ENCODE measurements at places on chromosomes 6 and 20.
A peak's percentile ranks its signal among the peaks of the same experiment; 100 is the strongest.

- DNase-seq: no peak
Measured at GRCh38 chr6:11212664-11213063, 19.8 kb downstream of the NEDD9 start.

DNA sequence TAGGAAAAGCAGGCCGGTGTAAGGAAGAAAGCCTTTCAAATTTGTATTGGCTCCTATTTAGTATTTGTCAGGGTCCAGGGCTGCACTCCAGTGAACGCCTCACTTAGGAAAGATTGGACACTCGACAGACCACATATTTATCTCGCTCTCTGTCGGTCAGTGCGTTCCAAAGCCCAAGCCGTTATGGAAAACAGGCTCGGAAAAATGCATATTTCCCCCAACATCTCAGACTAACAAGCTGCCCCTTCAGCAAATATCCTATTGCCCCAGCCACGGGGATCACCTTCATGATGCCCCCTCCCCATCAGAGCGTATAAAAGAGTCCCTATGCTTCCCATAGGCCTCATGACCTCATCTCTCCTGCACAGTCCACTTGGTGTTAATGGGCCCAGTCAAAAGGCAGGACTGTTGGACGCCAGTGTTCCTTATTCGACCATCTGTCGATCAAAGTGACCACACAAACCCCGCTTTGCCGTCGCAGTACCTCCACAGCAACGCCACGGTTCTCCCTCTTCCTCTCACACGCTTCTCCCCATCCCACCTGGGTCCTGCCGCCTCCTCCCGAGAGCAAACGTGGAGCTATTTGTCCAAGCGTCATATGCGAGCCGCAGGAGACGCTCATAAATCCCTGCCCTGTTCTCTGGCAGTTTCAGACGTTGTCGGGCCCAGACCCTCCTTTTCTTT lies 63.3 kb downstream of the NPEPL1 start:
- no peak for DNase-seq

DNA sequence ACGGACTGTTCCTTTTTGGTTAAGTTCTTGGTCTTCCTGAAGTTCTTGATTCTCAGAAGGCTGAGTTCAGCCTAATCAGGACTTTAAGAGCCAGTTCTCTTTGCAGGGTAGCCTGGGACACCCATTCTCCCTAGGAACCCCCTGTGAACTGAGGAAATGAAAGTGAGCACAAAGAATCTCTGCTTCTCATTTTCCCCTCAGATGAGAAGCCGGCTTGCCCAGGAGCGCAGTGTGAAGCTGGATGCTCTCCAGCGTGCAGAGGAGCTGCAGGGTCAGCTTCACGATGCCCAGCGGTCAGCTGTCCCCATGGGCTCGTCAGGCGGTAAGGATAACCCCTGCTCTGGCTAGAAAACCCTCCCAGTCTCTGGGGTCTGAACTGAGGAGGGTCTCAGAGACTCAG lies 34.0 kb downstream of the CD164 start:
- no peak for DNase-seq

DNA sequence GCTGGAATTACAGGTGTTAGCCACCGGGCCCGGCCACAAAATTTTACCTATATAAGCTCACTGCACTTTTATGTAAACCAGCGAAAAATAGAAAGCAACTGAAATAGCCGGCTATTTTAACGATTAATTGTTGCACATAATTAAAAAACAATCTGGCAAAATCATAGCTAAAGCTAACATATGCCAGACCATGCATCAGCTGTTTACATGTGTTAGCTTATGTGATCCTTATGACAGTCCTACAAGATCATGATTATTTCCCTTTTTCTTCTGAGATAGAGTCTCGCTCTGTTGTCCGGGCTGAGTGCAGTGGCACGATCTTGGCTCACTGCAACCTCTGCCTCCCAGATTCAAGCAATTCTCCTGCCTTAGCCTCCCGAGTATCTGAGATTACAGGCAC lies 157.0 kb downstream of the ZFP64 start:
- DNase-seq: no peak

DNA sequence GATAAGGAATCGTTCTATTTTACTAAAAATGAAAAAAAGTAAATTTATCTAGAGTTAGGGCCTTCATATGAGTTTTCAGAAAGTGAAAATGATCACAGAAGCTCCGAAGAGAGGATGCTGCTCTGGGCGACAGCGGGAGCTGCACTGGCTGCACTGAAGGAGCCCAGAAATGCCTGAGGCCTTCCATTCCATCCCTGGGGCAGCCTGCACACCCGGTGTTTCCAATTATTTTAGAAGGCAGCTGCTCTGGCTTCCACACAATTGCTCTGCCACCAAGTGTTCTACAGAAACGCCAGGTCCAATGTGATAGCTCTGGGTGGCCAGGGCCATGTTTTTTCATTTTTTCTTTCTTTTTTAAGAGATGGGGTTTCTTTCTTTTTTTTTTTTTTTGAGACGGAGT lies 3.6 kb downstream of the DTNBP1 start:
- DNase-seq: no peak

DNA sequence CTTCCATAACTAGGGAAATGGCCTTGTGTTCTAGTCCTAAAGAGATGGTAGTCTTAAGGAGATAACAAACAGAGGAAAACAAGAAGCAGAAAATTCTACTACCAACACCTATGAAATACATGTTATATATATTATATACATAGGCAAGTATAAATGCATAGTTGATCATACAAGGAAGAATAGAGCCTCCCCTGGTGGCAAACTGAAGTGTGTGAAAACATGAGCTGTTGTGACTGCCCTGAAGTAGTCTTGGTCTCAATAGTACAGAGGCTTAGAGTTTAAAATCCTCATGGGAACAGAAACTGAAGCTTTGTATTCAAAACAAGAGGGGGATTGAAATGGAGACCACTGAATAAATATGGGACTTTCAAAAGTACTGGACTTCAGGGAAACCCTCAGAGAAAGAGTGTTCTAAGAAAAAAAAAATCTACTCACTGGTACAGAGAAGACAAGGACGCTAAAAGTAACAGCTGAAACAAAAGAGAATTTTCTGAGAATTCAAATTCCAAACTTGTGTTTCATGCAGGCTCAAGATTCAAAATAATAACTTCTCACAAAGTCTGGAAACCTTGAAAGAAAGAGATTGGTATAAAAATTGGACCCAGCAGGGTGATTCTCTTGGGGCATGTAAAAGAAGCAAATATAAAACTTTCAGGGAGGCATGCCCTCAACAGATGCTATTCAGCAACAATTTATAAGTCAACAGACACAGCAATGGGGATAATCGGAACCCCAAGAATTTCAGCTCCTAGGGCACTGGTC lies 59.7 kb upstream of the SAMD3 start:
- no peak for DNase-seq

DNA sequence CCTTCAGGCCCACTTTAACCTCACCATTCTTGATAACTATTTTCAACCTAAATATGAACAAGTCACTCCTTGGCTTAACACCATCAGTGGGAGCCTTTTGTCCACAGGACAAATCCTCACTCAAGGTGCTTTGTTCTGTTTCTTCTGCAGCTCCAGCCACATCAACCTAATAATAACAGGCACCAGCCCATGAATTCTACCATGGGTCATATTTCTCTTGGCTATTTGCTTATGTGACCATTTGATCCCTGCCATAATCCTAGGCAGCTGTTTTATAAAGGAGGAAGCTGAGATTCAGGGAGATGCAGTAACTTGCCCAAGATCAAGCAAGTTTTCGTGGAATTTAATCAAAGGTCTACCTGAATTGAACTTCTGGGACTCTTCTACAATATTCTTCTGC lies 561.3 kb downstream of the DHX35 start:
- no peak for DNase-seq

GRCh38 chr20:38629979-38630378 lies 28.4 kb downstream of the ARHGAP40 start:
- DNase-seq: no peak

GRCh38 chr6:2819115-2819514 lies 22.5 kb downstream of the SERPINB1 start:
- no peak for DNase-seq

DNA sequence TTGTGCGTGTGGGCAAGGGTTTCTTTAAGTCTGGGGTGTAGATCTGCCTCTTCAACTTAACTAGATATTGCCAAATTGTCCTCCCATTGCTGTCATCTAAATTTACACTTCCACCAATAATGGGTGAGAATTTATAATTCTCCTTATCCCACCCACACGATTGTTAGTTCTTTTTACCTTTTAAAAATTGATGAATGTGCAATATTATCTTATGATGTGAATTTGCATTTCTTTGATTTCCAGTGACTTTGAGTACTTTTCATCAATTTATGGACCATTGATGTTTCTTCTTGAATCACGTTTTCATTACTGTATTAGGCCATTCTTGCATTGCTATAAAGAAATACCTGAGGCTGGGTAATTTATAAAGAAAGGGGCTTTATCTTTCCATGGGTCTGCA lies 17.2 kb upstream of the TPD52L1 start:
- DNase-seq: no peak

DNA sequence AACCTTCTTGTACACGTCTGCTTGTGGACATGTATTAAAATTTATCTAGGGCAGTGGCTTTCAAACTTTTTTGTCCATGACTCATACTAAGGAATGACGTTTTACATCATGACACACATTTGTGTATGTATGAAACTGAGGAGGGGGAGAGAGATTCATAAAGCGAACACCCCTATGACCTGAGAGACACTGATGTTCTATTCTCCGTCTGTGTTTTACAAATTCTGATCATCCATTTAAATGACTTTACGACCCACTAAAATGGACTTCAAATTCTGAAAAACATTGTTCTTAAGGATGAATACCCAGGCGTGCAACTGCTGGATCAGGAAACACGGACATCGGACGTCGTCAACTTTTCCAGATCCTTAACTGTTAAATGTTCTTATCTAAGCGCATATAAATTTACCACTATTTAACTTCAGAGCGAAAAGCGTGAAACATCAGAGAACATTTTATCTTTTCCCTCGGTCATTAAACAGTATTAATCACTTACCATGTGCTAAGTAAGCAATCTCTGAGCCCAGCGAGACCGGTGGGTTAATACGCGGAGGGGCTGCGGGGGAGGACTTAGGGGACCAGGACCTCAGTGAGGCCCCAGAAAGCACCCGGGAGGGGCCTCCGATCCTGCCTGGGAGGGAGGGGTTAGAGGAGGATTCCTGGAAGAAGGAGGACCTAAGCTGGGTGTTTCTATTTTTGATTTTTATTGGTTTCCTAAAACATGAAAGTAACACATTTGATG lies 1.2 kb downstream of the PLAGL1 start:
- peak; percentile 5 for DNase-seq

- no peak for DNase-seq
Measured at GRCh38 chr6:3314176-3314575, 55.4 kb downstream of the PSMG4 start.

GRCh38 chr6:143339223-143339622 lies 111.3 kb downstream of the ADAT2 start:
- no peak for DNase-seq

- DNase-seq: no peak
Measured at GRCh38 chr6:133502441-133503335, 261.5 kb downstream of the EYA4 start.

- peak; percentile 63 for DNase-seq
Measured at GRCh38 chr6:37689381-37689780, 8.3 kb downstream of the MDGA1 start.

DNA sequence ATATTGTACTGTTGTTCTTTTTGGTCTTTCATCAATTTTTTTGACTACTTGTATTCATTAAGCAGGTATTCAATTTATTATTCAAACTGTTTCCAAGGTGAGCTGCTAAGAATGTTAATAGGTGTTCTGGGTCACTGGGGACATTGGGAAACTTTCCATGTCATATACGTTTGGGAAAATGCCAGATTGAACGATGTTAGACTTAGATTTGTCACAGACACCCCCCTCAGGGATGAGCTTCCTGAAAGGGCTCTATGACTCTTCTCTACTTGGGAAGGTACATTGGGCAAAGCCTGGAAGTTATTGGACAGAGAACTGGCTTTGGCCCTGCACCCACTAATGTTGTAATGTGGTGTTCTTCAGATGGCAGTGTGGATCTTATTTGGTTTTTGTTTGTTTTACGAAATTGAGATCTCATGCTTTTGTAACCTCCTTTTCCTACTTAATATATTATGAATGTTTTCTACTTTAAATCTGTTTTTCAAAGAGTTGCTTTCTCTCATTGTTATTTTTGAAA lies 42.1 kb downstream of the PLCB4 start:
- DNase-seq: no peak

DNA sequence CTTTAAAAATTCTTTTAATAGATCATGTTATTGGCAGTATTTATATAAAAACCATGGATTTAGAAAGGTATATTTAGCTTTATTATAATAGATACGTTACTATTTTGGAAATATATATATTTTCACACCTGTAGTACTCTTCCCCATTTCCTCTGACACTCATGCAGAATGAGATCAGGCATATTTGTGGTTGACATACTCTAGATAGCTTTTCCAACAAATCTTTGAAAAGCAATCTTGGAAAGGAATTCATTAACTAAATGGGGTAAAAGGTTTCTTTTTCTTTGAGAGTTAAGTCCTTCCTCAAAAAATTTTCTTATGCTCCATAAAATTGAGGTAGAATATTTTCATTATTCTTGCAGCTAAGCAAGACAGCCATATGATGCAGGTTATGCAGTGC lies 14.5 kb downstream of the ASF1A start:
- no peak for DNase-seq

GRCh38 chr6:137744877-137745276 lies 122.2 kb upstream of the TNFAIP3 start:
- no peak for DNase-seq

GRCh38 chr6:54018722-54019121 lies 92.5 kb upstream of the MLIP start:
- DNase-seq: no peak

GRCh38 chr20:19692685-19693119 lies 65.4 kb upstream of the RIN2 start:
- peak; percentile 22 for DNase-seq

- no peak for DNase-seq
Measured at GRCh38 chr6:47059216-47059885, 17.2 kb upstream of the ADGRF1 start.

- DNase-seq: peak; percentile 69
Measured at GRCh38 chr6:49606721-49607390, 29.8 kb downstream of the RHAG start.

GRCh38 chr6:34970488-34970887 lies 81.4 kb downstream of the ANKS1A start:
- DNase-seq: no peak

DNA sequence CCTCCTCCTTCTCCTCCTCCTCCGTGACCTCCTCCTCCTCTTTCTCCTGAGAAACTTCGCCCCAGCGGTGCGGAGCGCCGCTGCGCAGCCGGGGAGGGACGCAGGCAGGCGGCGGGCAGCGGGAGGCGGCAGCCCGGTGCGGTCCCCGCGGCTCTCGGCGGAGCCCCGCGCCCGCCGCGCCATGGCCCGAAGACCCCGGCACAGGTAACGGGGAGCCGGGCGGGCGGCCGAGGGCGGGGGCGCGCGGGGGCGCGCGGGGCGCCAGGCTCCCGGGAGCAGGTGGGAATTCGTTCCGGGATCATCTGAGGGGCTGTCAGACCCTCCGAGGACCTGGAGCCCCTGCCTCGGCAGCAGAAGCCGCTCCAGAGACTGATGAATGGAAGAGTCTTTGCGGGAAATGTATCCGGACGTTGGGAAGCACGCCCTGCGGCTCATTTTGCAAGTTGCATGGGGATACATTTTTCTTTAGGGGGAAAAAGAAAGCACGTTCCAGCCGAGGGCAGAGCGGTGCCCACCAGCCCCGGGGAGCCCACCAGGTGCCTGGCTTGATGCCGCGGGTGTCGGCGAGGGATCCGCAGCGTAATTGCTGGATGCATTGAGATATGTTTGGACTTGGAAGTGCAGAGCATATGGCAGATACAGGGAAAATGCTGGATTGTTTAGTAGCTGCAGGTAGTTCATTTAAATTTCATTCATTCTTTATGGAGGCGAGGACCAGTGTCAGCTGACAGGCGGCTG lies 394 bp downstream of the MYB start:
- DNase-seq: no peak
